ENCODE measurements at places on chromosomes 11 and 22. TPM values are rescaled to one million over a fixed set of nuclear protein-coding genes. Genes with fewer than 3 reads are reported as not detected.

- DNase-seq: no peak
Measured at GRCh38 chr22:35596821-35597220, 20.3 kb downstream of the MB start.

- no peak for DNase-seq
Measured at GRCh38 chr22:35864545-35865165, 147.0 kb downstream of the APOL5 start.

DNA sequence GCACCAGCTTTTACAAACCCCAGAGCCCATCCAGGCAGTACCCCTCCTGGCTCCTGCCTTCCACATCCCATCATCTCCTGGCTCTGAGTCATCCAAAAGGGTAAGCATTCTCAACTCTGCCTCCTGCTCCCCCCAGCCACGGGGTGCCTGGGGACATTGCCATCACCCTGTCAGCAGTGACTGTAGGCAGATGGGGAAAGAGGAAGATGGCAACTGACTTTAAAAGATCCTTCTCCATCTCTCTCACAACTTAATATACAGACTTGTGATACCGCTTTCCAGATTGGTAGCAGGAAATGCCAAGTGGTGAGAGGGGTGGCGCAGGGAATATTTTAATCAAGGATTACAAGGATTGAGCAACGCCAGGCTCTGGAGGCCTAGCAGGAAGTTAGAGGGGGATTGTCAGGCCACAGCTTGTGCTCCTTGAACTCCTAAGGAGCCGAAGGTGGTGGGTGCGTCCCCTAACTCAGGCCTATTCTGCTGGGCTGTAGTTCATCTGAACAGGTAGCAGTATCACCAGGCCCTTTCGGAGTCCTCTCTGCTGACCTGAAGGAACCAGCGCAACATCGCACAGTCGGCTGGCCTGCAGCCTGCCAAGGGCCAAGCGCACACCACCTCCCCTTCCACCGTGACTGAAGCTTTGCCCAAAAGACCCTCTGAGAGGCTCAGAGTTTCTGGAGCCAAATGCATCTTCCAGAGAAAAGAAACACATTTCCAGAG is 83.3 kb downstream of the ZC3H12C start:
- no peak for DNase-seq

GRCh38 chr11:12085371-12086251 is 24.8 kb upstream of the MICAL2 start:
- no peak for DNase-seq

DNA sequence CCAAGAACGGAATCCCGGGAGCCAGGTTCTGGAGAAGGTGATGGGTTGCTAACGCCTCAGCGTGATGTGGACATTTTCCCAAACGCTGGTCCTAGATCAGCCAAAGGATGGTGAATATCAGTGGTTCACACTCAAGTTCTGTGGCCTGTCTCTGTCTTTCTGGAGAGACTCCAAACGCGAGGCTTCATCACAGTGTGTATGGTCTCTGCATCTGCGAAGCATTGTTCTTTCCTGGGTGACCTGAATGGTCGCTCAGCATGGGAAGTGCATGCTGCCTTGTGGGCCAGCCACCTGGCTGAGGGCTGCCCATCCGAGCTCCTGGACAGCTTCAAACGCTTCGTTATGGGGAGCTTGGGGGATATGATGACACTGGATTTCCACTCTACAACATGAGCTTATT is 810.0 kb downstream of the TBC1D22A start:
- no peak for DNase-seq

Gene GRAP2
- 0.12 TPM for total RNA-seq

All from neural crest cell (in vitro differentiated cells).